A172 (cell line): ENCODE measurements at places on chromosomes 4 and X. TPM values are rescaled to one million over a fixed set of nuclear protein-coding genes. Genes with fewer than 3 reads are reported as not detected.

The CHRDL1 gene
- total RNA-seq: not detected in 2 replicates

The CDS1 gene
- total RNA-seq: 3.0 and 3.2 TPM in 2 replicates

The GNRHR gene
- not detected in 2 replicates for total RNA-seq

The BGN gene
- not detected in 2 replicates for total RNA-seq

The IQSEC2 gene
- 17.2 and 21.3 TPM in 2 replicates for total RNA-seq

The TMEM35A gene
- not detected in 2 replicates for total RNA-seq

The MRFAP1L1 gene
- total RNA-seq: 71.6 and 90.6 TPM in 2 replicates

The ABCG2 gene
- 0.96 and 2.1 TPM in 2 replicates for total RNA-seq

The LDOC1 gene
- 3.1 and 6.2 TPM in 2 replicates for total RNA-seq

The MRPL1 gene
- total RNA-seq: 35.2 and 50.4 TPM in 2 replicates

The F8 gene
- 18.4 and 19.9 TPM in 2 replicates for total RNA-seq

The TMSB15B gene
- 17.0 and 24.3 TPM in 2 replicates for total RNA-seq

The STPG2 gene
- 0.19 TPM in 1 of 2 replicates, not detected in the other for total RNA-seq

The CT45A10 gene
- total RNA-seq: not detected in 2 replicates

The SPANXN3 gene
- total RNA-seq: not detected in 2 replicates

The SMR3B gene
- not detected in 2 replicates for total RNA-seq

The POU4F2 gene
- total RNA-seq: not detected in 2 replicates

The SUPT20HL2 gene
- not detected in 2 replicates for total RNA-seq

The CSN1S1 gene
- total RNA-seq: not detected in 2 replicates

The TMPRSS11B gene
- total RNA-seq: not detected in 2 replicates

The XAGE1B gene
- 1.3 and 6.4 TPM in 2 replicates for total RNA-seq

The PNMA6A gene
- total RNA-seq: 3.5 and 4.1 TPM in 2 replicates

The VCX3B gene
- total RNA-seq: not detected in 2 replicates
